Inflammatory macrophage treated with lipopolysaccharide for 4 hours (primary cell): ENCODE measurements at places on chromosomes 4 and X.

DNA sequence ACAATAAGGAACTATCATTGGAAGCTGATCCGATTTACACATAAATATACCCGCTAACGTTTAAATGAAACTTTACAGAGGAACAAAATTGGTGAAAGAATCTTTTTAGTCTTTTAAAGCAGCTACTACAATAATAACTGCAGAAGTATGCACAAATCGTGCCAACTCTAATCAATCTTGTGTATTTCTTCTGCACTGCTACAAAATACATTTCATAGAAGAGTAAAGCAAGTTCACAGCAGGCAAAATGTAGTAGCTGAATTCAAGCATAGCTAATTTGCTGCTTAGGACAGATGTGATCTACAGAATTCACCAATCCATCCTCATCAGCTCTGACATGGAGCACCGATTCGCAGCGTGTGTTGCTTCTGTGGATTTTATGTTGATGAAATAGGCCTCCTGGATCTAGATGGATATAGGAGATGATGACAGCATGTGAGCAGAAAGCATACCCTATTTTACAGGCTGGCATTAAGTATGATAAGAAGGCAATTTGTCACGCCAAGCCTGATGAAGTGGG, 367.3 kb upstream of the FGF13 start:
- DNase-seq: no peak

DNA sequence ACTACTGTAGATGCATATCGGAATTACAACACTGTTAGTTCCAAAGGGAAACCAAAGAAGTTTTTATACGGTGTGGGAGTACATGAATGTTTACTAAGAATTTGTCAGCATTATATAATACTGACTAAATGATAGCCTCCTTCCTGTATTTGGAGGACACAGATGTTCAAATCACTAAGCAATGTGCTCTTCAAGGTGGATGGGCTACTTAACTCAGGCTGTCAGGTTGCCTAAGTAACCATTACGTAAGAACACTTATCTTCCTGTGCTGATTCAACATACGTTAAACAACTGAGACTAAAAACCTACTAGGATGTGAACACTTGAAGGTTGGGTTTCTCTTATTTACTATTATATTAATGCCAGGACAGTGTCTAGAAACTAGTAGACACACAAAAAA, 81.9 kb upstream of the HPGD start:
- DNase-seq: peak; percentile 40

DNA sequence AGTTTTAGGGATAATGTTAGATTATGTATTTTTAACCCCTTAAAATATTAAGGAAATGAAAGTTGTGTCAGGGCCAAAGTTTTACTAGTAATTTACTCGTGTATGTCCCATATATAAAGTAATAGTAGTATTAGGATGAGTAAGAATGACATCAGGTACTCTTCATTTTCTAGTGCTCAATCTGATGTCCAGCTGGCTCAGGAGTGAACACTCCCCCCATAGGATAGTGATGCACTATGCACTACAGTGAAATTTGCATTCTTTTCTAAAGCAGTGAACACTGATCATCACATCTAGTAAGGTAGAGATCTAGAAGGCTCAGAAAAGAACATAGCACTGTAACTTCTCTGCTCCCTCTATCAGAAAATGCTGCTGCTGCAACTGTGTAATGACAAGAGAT, 409.7 kb downstream of the GLUD2 start:
- no peak for DNase-seq

GRCh38 chr4:174873931-174874330, 44.2 kb upstream of the ADAM29 start:
- no peak for DNase-seq

DNA sequence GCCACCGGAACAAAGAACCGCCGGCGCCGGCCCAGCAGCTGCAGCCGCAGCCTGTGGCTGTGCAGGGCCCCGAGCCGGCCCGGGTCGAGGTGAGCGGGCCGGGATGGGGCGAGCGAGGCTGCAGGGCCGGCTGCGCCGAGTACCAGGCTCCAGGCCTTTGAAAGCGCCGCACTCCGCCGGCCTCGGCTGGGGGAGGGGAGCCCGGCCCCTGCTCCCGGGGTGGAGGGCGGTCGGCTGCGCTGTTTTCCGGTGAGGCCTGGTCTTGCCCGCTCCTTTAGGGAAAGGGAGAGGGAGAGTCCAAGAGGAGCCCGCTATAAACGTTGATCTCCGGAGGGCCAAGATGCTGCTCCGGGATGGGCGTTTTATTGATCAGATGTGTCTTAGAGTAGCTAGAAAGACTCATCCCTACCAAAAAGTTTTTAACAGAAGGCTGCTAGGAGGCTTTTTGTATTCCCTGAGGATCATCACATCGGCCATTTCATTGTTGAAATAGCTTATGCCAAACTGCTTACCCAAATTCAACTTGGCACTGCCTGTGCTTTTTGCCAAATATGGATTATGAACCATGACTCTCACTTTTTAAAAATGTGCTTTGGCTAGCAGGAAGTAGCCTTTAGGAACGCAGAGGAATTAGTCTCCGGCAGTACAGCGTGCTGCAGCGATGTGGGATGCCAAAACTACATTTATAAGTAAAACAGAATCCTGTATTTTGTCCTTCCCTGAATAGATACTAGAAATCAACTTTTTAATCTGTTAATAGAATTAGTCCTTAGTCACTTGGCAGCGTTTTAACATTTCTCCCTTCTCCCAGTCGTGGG, 760 bp downstream of the TMEM165 start:
- peak; percentile 50 for DNase-seq

GRCh38 chr4:11397819-11398610, 30.7 kb downstream of the HS3ST1 start:
- DNase-seq: peak; percentile 4

- no peak for DNase-seq
Measured at GRCh38 chr4:25486171-25486570, 109.1 kb downstream of the ANAPC4 start.

DNA sequence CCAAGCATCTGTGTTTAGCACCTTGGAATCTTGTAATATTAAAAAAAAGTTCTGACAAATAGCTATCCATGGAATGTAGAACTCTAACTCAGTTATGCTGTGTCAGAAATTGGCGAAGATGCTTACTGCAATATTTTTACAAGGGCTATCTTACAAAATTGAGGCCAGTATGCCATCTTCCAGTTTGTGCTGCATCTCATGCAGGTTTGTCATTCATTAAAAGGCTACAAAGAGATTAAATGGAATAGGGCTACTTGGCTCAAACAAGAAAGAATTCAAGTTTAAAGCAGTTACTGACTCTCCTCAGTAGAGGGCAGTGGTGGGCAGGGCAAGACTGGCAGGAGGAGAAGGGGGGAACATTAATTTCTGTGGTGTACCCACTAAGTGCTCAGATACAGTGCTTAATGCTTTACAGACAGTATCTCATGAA, 66.5 kb downstream of the SHROOM4 start:
- peak; percentile 3 for DNase-seq

- DNase-seq: peak; percentile 23
Measured at GRCh38 chrX:147646949-147647723, 264.6 kb upstream of the FMR1 start.

DNA sequence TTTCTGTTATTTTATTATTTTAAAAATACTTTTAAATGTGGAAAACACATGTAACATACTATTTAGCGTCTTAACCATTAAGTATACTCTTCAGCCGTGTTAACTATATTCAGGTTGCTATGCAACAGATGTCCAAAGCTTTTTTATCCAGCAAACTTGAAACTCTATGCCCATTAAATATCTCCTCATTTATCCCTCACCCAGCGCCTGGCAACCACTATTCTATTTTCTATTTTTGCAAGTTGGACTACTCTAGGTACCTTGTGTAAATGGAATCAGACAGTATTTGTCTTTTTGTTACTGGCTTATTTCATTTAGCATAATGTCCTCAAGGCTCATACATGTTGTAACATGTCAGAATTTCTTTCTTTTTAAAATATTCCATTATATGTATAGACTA, 174.6 kb downstream of the PCDH10 start:
- no peak for DNase-seq

GRCh38 chr4:170723171-170723570, 633.4 kb upstream of the AADAT start:
- no peak for DNase-seq

- peak; percentile 56 for DNase-seq
Measured at GRCh38 chr4:38670939-38671591, 7.1 kb downstream of the KLF3 start.

- no peak for DNase-seq
Measured at GRCh38 chr4:111610681-111611080, 534.6 kb upstream of the FAM241A start.

GRCh38 chr4:102390438-102390837, 45.2 kb upstream of the SLC39A8 start:
- peak; percentile 98 for DNase-seq

- DNase-seq: no peak
Measured at GRCh38 chr4:149630064-149630463, 185.6 kb downstream of the IQCM start.

DNA sequence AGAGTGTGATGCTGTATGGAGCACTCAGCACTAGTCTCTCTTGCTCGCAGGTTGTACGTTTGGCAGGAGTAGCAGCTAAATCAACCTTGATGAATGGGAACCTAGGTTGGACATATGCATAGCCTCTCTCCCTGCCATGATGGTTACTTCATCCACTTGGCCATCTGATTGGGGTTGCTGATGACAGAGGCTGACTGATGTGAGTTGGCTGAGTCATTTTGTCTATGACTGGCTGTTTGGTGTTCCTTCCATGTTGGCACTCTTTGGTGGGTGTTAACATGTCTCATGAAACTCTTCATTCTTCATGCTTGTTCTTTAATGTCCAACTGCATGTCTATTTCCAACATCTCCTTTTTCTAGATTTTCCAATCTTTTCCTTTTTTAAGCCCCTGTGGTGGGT, 31.6 kb upstream of the SPARCL1 start:
- DNase-seq: no peak

- DNase-seq: no peak
Measured at GRCh38 chr4:117634716-117635115, 399.6 kb upstream of the NDST3 start.

DNA sequence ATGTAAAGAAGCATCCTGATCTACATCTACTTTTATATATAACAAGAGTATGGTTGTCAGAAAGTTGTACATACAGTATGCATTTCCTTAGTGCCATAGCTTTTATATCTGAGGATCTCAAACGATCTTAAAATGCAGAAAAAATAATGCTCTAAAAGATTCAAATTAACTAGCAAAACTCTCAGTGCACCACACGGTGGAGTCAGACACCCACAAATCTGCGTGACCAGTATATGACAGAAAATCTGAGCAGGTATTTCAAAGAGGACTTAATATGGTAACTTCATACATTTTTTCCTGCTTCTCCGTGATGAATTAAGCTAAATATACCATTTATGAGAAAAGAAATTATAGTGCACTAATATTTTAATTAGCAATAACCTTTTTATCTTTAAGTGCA, 803.0 kb downstream of the DMD start:
- peak; percentile 12 for DNase-seq

DNA sequence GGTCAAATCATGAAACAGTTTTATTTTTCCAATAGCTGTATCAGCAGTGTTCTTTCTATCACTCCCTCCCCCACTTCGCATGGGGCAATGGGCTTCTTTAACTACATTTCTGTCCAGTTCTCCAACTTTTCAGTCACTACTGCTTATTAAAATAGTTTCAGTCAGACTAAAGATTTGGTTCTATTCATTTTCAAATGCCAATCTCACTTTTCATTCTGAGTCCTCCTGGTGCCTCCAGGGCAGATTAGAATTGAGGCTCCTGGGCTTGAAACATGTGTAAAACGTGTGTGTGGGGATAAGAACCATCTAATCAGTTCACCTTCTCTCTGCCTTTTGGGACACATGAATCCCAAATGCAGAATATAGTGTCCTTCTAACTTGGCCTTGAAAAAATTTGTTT, 3.5 kb upstream of the BEX3 start:
- DNase-seq: no peak
